ENCODE measurements at places on chromosomes 3 and 15.

- no peak overlapping the region for H3K4me3 ChIP-seq
- no peak overlapping the region for H3K27ac ChIP-seq
- H3K4me1 ChIP-seq = peaks cover 1% of the 10 kb centered on the region
- no peaks in the 10 kb centered on the region for H3K27me3 ChIP-seq
Measured at GRCh38 chr15:48871542-48871941, 6.4 kb upstream of the EID1 start.

GRCh38 chr3:81929697-81930096, 168.3 kb upstream of the GBE1 start:
- H3K4me1 ChIP-seq = no peaks in the 10 kb centered on the region
- no peak overlapping the region for H3K4me3 ChIP-seq
- no peak overlapping the region for H3K27ac ChIP-seq
- H3K27me3 ChIP-seq = no peaks in the 10 kb centered on the region
- DNase-seq = no peak

GRCh38 chr3:113783463-113783862, 36.6 kb downstream of the ATP6V1A start:
- DNase-seq = peak; percentile 98
- peaks cover 5% of the 10 kb centered on the region for H3K36me3 ChIP-seq
- H3K27ac ChIP-seq = no peak overlapping the region
- H3K27me3 ChIP-seq = no peaks in the 10 kb centered on the region
- no peak overlapping the region for H3K4me3 ChIP-seq

DNA sequence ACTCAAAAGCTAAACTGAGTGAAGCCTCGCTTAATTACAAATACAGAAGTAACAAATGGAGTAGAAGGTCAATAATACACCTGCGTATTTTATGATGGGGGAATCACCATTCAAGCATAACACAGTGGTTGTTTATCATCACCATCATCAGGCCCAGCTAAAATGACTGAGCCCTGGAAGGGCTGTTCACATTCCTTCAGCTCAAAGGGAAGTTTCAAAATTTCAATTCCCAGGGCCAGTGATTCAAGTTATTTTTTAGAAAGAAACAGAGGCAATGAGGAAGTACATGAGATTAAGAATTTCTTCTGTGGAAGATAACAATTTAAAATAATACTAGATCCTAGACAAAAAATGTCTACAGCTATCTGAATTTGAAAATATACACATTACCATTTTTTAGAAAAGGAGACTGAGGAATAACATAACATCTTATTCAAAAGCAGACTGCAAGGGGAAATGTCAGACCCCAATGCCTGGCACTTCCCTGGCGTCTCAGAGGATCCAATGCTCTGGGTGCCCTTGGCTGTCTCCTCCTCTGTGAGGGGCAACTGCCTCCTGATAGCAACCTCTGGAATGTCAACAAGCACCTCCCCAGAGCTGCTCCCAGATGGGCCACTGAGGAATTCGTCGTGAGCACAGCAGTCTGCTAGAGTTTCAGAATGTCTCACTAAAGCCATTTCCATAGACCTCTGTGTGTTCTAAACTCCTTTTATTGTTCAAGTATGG, 22.8 kb downstream of the EHD4 start:
- H3K27me3 ChIP-seq = no peaks in the 10 kb centered on the region
- peak overlapping the region; percentile 9 for H3K4me3 ChIP-seq
- DNase-seq = no peak
- H3K27ac ChIP-seq = peak overlapping the region; percentile 81
- peaks cover 20% of the 10 kb centered on the region for H3K36me3 ChIP-seq

DNA sequence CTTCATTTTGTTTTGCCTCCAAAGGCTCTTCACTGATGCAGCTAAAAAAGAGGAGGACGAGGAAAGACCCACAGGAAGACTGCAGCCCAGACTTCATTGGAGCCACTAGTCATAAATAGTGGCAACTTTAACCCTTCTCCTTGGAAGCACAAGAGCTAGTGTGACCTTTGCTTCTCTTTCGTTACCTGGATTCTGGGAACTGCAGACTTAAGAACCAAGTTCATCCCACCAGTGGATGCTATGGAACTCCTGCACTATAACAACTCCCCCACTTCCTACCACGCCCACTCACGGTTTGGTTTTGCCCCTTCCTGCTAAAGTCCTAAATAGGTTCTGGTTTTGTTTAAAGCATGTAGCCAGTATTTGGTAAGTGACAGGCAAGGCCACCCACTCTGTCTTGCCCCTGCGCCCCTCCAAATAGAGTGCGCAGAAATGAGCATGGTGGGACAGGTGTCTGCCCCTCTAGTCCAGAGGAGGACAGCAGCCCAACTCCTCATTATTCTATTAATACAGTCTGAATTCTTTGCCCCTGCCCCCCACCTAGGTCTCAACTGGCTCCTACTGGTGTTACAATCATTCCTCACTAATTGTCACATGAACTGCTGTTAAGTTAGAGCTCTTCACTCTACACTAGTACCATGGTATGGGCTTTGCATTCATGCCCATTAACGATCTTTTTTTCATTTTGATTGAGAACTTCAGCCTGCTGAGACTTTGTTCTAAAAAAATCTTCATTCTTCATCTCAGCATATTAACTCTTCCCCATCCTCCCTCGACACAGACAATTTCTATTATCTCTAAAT, 504.6 kb downstream of the FOXP1 start:
- H3K27ac ChIP-seq = no peak overlapping the region
- H3K4me1 ChIP-seq = peaks cover 3% of the 10 kb centered on the region
- no peak for DNase-seq
- no peaks in the 10 kb centered on the region for H3K27me3 ChIP-seq

DNA sequence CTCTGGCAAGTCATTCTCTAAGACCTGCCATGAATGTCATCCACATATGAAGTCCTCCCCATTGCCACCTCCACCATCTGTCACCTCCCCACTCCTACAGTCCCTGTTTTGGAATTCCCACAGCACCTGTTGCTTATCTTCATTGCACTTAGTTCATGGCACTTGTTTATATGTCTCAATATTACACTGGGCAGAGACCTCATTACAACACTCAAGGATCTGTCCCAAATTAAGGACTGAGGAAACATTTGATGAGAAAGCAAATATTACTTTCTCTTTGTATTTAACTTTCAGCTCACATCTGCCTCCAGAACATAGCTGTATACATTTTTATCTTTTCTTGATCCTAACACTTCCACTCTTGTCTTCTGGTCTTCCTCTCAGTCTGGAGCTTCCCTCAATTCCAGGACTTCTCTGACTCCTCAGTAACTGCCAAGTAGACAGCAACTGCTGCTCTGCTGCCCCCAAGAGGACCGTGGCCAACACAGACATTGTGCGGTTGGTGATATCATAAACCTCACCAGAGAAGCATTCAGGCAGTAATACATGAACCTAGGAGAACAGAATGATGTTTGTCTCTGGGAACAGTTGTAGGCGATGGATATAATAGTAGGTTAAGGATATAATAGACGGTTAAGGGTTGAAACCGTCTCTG, 45.0 kb upstream of the FGF12 start:
- H3K4me1 ChIP-seq = no peaks in the 10 kb centered on the region
- H3K4me3 ChIP-seq = no peak overlapping the region
- DNase-seq = peak; percentile 18

DNA sequence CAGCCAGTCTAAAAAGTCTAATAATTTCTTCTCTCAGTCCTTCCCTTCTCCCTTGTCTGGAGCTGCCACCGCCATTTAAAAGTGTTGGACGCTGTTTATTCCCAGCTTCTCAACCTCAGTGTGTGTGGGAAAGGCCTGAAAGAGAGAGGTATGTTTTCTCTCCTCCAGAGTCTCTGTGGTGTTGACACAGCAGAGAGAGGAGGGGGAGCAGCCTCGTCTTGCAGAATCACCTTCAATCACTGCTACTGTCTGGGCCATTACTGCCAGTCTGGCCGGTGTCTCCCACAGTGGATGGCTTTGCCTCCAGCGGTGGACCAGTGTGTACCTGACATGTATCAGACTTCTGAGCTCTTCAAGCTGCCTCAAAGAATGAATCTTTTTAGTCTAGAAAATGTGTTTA, 101.4 kb upstream of the TRIM42 start:
- H3K27ac ChIP-seq = no peak overlapping the region
- H3K27me3 ChIP-seq = no peaks in the 10 kb centered on the region
- no peak overlapping the region for H3K4me3 ChIP-seq
- peaks cover 7% of the 10 kb centered on the region for H3K36me3 ChIP-seq
- no peak for DNase-seq
- H3K4me1 ChIP-seq = peaks cover 3% of the 10 kb centered on the region

DNA sequence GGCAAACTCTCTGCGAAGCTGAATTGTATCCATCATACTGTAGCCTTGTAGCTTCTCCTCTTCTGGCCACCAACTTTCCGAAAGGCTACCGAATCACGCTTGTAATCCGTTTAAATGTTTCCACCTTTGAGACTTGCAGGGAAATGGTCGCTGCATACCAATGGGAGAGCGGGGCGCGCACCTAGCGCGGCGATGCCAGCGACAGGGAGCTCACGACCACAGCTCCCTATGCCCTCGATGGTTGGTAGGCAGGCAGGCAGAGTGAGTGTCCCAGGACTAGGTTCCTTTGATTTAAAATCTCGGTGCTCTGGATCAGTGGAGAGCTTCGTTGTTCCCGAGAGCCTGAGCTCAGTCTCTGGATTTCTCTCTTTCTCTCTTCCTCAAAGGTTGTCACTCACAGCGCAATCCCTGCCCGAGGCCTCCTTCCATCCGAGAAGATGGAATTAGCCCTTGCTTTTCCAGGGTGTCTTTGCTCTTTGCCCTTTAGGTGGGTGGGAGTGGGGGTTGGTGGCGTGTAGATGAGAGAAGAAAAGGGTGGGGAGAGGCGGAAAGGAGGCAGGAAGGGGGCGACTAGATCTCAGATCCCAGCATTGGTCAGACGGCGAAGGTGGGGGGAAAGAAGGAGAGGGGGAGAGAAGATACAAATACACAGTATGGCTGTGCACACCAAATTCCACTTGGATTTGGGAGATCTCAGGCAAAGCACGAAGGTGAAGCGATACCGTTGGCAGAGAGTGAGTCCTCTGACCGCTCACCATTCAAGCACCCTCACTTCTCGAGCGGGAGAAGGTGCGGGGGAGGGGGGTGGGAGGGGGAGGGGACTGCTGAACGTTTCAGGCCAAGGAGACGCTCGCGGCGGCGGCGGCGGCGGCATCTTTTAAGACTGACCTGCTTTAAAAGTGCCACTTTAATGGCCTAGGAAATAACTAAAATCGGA, at the start of gene SLITRK3:
Gene SLITRK3 (minus strand): TSS at position 745 of the 937 bp plus-strand sequence. CDS start 5,554 bp downstream, outside the sequence.
- H3K4me1 ChIP-seq = peaks cover 11% of the 10 kb centered on the region
- H3K36me3 ChIP-seq = no peaks in the 10 kb centered on the region
- H3K27ac ChIP-seq = no peak within 1 kb of the TSS
- peak within 1 kb of the TSS; percentile 63 for H3K4me3 ChIP-seq
- DNase-seq = peak; percentile 21

GRCh38 chr15:25066708-25067107, 111.9 kb downstream of the SNRPN start:
- no peak overlapping the region for H3K27ac ChIP-seq
- DNase-seq = no peak
- H3K27me3 ChIP-seq = no peaks in the 10 kb centered on the region
- peaks cover 100% of the 10 kb centered on the region for H3K36me3 ChIP-seq

- DNase-seq = no peak
- no peak overlapping the region for H3K4me3 ChIP-seq
- H3K27ac ChIP-seq = no peak overlapping the region
- peaks cover 8% of the 10 kb centered on the region for H3K36me3 ChIP-seq
Measured at GRCh38 chr3:172241405-172241804, 202.0 kb downstream of the FNDC3B start.

DNA sequence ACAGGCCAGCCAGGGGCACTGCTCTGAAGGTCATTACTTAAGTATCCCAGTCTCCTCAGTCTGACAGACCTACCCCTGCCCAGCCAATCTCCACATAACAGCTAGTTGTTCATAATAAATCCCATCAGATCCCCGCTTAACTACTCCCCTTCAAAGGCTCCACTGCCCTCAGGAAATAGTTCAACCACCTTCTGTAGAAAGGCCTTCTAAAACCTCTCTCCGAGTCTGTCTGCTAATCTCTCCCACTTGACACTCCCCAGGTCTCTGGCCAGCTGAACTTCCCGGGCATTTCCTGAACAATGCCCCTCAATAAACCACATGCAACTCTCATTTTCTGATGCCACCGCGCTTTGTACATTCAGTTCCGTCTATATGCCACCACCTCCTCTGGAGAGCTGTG, 6.0 kb downstream of the PRC1 start:
- H3K4me3 ChIP-seq = no peak overlapping the region
- peak; percentile 29 for DNase-seq
- H3K4me1 ChIP-seq = peaks cover 5% of the 10 kb centered on the region
- no peaks in the 10 kb centered on the region for H3K36me3 ChIP-seq
- H3K27ac ChIP-seq = no peak overlapping the region

DNA sequence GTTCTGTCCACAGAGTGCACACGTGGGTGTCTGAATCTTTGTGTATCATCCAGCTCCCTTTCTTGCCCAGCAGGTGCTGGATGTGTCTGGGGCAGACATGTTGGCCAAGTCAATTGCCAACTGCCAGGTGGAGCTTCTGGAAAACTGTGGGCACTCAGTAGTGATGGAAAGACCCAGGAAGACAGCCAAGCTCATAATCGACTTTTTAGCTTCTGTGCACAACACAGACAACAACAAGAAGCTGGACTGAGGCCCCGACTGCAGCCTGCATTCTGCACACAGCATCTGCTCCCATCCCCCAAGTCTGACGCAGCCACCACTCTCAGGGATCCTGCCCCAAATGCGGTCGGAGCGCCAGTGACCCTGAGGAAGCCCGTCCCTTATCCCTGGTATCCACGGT, 12.5 kb upstream of the RPP14 start:
- H3K4me1 ChIP-seq = no peaks in the 10 kb centered on the region
- H3K27ac ChIP-seq = no peak overlapping the region
- no peak overlapping the region for H3K4me3 ChIP-seq
- H3K27me3 ChIP-seq = peaks cover 7% of the 10 kb centered on the region

DNA sequence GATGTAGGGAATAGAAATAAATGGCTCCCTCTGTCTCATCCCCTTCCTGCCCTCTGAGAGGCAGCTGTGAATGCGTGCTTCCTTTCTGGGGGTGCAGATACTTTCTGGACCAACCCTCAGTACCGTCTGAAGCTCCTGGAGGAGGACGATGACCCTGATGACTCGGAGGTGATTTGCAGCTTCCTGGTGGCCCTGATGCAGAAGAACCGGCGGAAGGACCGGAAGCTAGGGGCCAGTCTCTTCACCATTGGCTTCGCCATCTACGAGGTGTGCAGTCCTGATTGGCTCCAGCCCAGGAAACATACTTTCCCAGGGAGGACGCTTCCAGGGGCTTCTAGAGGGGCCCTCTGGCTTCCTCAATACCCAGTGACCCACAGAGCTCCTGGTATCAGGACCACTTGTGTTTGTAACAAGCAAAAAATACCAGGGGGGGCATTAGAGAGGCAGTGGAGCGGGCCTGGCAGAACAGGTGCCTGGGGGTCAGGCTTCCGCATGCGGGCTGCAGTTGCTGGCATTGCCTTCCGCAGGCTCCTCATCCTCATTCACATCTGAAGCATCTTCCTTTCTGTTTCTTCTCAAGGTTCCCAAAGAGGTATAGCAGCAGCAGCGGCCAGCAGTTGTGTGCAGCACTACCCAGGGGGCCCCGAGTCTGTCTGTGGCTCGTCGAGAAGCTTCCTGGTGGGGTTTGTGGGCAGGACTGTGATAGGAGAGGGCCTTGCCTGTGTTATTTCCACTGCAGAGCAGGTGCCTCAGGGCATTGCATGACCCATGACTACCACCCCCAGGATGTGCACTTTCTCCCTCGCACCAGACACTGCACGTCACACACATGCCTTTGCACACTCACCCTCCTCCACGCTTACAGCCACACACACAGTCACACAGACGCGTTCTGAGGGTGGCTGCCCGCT, 42.5 kb downstream of the CAPN3 start:
- peaks cover 1% of the 10 kb centered on the region for H3K36me3 ChIP-seq
- H3K27me3 ChIP-seq = no peaks in the 10 kb centered on the region
- H3K27ac ChIP-seq = no peak overlapping the region
- H3K4me3 ChIP-seq = no peak overlapping the region

- H3K4me3 ChIP-seq = no peak overlapping the region
- no peak overlapping the region for H3K27ac ChIP-seq
- no peaks in the 10 kb centered on the region for H3K4me1 ChIP-seq
- H3K27me3 ChIP-seq = no peaks in the 10 kb centered on the region
- H3K36me3 ChIP-seq = no peaks in the 10 kb centered on the region
Measured at GRCh38 chr3:156985711-156986110, 159.6 kb downstream of the LEKR1 start.

Data from mesenchymal stem cell (in vitro differentiated cells and primary cell).